Stimulated activated CD4-positive, alpha-beta T cell treated with anti-CD3 and anti-CD28 coated beads, Interleukin-2, amount 100 ng/mL, for 48 hours (primary cell): ENCODE measurements at places on chromosomes 6 and 20.

GRCh38 chr6:46815130-46815529, 21.9 kb downstream of the MEP1A start:
- DNase-seq = no peak

- DNase-seq = no peak
Measured at GRCh38 chr20:57413986-57414385, 22.8 kb downstream of the RBM38 start.

- DNase-seq = no peak
Measured at GRCh38 chr6:123393331-123393730, 243.4 kb downstream of the TRDN start.

DNA sequence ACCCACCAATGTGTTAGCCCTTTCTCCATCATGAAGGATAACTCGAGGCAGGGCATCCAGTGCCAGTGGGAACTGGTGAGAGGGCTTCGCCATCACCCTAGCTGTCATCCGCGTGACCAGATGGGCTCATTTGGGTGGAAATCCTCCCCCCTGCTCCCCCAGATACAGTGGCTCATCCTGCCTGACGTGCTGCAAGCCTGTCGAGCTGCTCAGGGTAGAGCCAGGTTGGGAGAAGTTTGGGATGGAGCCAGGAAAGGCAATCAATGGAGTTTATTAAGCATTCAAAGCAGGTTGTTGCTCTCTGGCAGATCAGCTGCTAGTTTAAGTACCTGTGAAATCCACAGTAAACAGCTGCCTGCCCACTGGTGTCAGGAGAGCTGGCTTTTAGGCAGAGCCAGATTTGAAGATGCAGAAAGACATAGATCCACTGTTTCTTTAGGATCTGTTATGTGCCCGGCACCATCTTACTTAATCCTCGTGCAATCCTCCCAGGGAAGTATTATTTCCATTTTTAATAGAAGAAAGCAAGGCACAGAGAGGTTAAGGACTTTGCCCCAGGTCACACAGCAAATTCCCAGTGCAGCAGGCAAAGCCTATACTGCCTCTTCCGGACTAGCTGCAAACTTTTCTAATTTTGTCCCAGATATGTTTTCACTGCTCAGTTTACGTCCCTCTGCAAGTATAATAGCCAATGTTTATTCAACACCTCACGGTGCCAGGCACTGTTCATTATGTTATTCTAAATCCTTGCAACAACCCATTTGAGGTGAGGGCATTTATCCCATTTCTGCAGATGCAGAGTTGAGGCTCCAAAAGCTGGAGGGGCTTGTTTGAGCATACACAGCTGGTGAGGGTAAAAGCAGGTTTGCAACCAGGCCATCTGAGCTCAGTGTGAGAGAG, 54.1 kb upstream of the KCNG1 start:
- no peak for DNase-seq

DNA sequence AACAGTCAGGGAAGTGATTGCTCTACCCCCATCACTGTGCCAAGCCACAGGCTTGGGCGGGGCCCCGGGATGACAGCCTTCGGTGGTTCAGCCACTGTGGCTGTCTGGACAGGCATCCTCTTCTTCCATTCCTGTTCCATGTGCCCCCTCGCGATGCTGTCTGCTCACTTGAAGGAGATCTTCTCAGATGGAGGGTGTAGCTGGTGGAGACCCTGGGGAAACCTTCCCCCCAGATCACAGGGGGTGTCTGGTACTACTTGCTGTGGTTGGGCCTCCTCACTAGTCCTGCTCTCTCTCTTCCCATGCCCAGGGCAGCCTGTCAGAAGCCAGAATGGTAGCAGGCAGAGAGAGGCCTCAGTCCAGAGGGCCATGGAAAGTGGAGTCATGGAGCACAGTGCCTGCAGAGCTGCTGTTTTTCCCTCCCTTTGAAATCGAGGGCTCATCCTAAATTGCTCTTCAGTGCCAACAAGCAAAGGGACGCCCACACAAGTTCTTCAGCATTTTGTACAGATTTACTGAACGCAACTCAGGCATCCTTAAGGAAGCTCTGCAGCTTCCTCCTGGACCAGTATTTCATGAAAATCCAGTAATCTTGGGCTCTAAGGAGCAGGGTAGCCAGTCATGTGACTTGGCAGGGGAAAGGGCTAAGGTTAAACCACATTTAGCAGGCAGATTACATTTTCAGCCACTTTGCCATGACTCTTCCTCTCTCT, 326.6 kb downstream of the ZFAND3 start:
- DNase-seq = no peak

GRCh38 chr6:119310486-119311036, 39.0 kb downstream of the MAN1A1 start:
- DNase-seq = no peak

GRCh38 chr6:46419576-46420002, 71.7 kb downstream of the RCAN2 start:
- DNase-seq = peak; percentile 10

DNA sequence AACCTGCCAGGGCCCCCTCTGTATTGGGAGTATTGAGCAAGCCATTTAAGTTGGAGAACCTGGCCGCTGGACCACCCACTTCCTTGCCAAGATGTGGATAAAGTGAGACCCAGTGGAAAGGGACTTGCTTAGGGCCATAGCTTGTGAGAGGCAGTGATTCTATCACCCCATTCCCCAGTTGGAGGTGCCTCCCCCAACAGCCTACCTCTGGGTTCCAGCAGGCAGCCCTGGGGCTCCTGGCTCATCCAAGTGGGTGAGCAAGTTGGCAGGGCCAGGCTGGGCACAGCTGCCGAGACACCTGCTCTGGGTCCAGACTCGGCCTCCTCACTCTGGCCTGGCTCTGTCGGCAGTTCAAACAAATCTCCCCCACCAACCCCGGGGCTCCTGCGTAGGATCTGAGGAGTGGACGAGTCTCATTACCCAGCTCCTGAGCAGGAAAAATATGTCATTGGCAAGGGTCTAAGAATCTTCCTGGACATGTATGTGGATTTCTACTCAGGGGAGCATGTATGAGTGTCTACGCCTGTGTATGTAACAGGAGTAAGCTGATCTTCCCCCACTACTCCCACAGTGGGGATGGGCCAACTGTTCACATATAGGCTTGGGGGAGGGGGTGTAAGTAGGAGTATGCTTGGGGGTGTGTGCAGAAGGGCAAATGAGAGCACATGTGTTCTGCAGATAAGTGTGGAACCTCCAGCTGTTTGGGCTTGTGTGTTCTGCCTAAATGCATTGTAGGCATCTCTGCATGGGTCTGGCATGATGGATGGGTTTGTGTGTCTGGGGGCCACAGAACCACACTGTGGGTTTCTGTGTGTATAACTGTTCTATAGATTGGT, 1.9 kb downstream of the ID1 start:
- no peak for DNase-seq

DNA sequence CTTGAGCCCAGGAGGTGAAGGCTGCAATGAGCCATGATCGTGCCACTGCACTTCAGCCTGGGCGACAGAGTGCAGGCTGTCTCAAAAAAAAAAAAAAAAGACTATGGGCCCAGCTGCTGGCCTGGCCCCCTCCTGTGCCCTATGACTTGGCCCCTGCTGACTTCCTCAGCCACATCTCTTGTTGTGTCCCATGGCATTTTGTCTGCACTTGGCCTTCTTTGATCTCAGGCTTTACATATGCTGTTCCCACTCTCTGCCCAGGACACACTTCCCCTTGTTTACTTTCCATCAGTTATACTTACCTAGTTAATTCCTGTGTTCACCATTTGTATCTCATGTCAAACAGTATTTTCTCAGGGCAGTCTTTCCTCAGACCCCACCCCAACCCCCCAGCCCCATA, 44.5 kb downstream of the RPRD1B start:
- no peak for DNase-seq

DNA sequence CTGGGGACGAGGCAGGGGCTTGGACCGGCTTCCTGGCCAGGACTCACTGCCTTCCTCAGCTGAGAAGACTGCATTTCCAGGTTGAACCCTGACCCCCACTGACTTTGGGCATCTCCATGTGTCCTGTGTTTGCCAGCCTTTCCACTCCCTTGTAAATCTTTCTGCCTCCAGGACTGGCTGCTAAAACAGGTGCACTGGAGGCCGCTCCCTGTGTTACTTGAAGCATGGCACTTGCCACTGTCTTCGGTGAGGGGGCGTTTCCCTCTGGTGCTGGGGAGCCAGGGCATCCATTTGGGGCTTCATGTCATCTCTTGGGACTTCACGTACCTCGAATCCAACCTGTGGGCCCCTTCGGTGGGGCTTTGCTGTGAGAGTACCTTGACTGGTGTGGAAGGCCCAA, 6.7 kb upstream of the RBM38 start:
- no peak for DNase-seq

DNA sequence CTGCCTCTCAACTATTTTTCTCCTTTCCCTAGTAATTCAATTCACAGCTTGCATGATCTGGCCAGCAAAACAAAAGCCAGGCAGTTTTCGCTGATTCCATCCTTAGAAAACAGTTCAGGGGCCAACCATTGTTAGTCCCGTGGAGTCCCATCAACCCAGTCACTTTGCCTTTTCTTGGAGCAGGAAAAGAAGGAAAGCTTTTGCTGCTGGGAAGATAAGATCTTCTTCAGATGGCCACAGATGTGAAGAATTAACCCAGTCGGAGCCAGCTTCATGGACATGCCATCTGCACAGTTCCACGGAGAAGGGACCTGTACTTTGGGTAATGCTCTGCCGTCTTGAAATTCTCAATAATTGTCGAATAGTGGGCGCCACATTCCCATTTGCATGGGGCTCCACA, 76.9 kb upstream of the TSHZ2 start:
- DNase-seq = no peak

GRCh38 chr20:32702706-32703425, 29.1 kb upstream of the C20orf203 start:
- no peak for DNase-seq

DNA sequence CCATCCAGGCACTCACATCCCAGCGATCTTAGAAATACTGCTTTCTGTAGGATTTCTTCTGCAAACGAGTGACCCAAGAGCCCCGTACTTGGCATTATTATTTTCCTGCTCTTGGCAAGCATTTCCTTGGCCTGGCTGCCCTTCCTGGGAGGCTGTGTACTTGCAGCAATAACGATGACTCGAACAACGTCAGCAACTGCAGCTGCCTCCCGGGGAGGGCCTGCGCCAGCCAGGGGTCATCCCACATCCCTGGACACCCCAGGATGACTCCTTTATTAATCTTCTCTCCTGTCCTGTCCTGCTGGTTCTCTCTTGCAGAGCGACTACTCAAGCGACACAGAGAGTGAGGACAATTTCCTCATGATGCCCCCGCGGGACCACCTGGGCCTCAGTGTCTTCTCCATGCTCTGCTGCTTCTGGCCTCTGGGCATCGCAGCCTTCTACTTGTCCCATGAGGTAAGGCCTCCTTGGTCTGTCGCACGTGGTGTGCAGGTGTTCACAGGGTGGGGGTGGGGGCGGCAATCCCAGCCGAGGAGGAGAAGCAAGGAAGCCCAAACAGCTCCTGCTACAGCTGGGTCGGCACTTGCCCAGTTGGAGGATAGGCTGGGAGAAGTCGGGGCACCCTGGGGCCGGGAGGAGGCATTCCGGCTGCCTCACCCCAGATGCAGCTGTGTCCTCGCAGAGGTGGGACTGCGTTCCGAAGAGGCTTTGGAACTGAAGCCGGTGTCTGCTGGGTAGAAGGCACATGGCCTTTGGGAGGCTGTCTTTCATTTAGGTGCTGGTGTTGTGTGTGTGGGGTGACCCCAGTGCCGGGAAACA, 115.3 kb downstream of the SYNDIG1 start:
- DNase-seq = no peak

GRCh38 chr20:63125838-63126601, 89.9 kb downstream of the YTHDF1 start:
- no peak for DNase-seq

DNA sequence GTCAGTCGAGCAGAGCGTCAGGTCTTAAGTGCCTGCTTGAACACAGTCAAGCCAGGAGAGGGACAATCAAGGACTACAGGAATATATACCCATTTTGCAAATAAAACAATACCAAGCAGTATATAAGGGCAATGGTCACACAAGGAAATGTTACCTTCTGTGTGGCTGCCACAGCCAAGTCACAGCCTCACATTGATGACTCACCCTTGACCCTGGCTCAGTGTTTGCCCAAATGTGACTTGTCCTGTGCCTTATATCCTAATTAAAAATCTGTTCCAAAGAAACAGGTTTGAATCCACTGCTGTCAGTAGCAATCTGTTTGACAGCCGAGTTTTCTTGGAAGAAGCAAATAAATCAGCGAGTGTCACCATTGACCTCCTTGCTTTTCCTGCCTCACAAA, 34.3 kb downstream of the C6orf89 start:
- no peak for DNase-seq
